IPS-NIHi11 (cell line): ENCODE measurements at places on chromosomes 3 and 15.

DNA sequence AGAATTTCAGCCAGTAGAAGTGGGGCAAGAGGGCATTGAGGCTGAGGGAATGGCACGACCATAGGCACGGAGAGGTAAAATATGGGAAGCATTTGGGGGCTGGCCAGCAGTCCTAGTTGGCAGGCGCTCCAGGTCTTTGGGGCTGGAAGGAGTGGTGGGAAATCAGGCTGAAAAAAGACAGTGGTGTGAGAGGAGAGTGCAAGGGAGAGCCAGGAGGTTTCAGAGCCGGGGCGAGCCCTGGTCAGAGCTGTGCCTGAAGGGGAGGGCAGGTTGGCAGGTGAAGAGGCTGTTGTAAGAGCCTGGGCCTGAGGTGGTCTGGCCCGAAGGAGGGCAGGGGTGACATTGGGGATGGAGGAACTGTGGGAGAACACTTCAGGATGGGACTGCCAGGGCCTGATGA lies 1.6 kb upstream of the IDH3A start:
- no peak for DNase-seq

GRCh38 chr3:51946796-51947195 lies 4.6 kb downstream of the PARP3 start:
- no peak for DNase-seq

DNA sequence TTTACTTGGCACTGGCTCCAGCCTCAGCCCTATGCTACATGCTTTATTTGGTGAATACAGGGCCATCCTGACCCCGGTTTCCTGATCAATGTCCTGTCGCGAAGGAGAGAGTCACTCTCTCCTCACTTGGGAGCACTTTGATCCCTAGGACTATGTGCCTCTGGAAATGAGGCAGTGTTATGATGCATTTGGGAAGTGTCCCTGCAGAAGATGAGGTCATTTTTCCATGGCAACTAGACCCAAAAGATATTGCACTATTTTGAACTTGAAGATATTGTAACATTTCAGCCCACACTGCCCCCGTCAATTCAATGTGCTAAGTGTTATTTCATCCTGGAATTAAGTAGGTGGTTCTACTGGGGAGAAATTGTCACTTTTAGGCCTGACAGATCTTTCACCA lies 68.0 kb downstream of the LRRK1 start:
- DNase-seq, result no peak

DNA sequence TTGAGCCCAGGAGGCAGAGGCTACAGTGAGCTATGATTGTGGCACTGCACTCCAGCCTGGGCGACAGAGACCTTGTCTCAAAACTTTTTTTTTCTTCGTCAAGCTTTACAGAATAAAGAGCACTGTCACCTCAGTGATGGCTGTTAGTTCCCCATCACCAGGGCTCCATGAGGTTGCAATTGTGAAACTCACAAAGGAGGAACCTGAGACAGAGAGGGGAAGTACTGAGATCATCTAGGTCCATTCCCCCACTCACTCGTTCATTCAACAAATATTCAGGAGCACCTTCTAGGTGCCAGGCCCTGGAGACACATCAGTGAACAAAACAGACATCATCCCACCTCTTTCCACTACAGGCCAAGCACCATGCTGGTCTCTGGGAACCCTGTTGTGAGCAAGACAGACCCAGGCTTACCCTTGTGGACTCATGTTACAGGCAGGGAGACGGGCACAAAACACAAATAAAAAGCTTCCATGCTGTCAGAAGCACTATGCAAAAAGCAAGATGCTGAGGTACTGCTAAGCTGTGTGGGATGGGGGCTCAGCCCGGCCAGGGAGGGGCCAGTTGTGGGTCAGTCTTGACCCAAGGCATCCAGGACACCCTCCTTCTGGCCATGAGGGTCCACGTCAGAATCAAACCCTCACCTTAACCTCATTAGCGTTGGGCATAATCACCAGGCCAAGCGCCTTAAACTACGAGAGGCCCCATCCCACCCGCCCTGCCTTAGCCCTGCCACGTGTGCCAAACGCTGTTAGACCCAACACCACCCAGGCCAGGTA lies 2.1 kb upstream of the RHO start:
- no peak for DNase-seq
